ENCODE measurements at places on chromosomes 4 and X.
A peak's percentile ranks its signal among the peaks of the same experiment; 100 is the strongest.

DNA sequence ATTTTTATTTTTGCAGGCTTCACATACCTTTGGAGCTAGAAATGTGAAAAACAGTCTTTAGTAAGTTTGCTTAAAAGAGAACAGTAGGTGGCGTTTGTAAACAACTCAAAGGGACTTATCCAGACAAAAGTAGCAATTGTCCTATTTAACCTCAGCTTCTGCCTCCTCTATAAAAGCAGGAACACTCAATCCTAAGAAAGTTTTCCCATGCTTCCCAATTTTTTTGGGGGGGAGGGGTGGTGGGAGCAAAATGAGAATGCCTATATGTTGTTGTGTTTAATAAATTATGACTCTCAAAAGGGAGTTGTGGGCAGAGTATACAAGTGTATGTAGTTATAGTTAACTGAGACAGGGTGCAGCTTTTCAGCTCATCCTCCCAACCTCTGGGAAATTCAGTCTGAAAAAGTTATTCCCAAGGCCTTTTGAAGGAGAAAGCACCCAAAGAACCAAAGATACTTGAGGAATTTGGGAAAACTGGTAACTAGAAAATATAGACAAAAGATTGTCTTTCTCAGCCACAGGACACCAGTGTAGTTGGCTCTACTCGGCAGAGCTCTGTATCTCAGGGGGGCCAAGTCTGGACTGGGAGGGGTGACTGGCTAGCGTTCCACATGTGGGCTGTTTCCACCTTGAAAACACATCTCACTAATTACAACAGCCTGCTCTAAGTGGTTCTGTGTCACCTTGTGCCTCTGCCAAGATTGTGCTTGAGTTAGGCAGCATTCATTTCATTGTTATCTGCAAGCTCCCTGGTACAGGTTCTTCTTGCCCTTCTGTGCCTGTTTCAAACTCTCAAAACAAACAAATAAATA, 2.8 kb downstream of the SFRP2 start:
- no peak for DNase-seq

DNA sequence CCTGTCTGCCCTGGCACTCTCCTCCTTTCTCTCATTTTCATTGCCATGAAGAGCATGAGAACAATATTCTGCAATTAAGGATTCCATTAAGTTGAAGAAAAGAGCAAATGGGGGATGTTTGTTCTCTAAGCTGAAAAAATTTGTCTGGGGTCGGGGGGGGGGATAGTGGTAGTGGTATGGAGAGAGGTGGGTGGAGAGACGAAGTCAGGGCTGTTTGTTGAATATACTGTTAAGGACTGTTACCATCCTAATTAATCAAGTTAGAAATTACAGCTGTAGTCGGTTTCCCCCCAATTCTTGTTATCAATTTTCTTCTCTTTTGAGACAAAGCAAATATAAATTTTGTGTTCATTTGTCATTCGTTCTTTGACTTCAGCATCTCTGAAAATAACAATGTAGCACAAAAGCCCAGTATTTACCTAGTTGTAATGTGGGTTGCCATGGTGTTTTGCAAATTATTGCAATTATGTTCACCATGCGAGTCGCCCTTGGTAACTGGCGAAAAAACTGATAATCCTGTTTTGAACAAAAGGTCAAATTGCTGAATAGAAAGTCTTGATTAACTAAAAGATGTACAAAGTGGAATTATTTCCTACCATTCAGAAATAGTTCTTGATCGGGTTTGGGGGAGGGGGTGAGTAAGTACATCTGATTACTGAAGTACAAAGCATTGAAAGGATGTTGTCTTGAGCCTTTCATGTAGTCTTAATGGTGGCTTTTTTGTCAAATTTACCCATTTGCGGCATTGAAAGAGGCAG, 139.1 kb downstream of the ARX start:
- DNase-seq = no peak

DNA sequence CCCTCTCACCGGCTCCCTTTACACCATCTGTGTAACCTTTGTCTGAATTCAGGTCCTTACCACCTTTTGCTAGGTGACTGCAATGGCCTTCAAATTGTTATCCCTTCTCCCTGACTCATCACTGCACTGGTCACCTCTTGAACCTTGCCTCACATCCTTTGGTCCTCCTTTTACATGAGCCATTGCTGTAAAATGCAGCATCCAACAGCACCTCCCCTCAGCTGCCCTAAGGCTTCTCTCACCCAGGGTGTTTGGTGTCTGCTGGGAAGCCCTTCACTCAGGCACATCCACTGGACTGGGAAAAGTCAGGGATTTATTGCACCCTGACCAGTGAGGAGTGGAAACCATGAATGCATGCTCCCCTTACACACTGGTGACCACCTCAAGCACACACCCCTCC, 192.5 kb upstream of the GATB start:
- DNase-seq = no peak

DNA sequence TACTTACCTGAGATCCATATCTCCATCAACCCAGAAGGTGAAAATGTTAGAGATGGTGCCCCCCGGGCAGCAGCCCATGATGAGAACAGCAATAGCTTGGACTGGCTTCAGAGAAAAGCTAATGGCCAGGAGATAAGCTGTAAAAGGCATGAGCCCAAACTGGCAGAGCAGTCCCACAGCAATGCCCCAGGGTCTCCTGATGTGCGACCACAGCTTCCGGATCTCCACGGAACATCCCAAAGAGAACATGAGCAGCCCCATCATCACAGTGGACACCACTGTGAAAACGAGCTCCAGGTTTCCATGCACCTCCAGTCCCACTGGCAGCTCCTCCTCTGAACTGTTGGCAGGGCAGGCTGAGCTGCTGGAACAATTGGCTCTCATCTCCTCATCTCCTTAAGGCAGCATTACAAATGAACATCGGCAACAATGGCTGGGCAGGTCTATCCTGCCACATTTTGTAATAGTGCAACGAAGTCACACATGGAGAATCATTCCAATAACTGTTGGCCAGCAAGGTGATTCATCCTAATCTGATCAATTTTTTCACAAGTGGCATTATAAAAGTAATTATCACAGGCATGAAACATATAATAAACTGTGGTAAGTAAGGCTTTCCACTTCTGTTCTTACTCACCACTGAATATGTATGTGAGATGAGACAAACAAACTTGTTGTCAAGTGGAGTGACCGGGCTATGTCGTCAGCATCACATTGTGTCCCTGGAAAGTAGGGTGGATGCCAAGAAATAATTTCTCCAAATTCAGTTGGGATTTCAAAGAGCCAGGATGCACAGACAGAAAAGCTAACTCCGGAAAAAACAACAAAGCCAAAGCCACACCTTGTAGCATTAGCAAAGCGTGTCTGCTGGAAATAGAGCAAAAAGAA, at the start of gene SLC10A6:
TSS of gene SLC10A6 (minus strand) at position 653 of the 888 bp plus-strand sequence. CDS start at position 384, 269 bp downstream.
- no peak for DNase-seq

GRCh38 chrX:131288738-131289511, at the start of gene IGSF1:
Gene IGSF1 (minus strand): TSS chrX:131289306. CDS start chrX:131286674, 2,632 bp downstream.
- DNase-seq = no peak

DNA sequence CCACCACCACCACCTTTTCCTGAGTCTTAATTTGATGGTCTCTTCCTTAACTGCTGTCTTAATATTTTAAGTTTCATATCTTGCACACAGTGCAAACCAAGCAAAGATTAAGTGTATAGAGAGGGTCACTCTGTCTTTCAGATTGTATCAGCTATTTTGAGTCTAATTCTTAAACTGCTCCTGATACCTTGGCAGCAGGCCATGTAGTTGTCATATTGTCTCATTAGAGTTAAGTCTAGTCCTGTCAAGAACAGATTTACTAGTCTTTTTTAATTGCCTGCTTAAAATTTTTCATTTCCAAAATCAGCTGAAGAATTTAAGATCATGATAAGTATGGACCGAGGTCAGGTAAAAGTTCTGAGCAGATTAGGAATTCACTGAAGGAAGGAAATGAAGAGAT, 51.5 kb downstream of the FHIP1A start:
- DNase-seq = no peak

GRCh38 chr4:128191115-128191781, 96.4 kb downstream of the PGRMC2 start:
- peak; percentile 49 for DNase-seq

DNA sequence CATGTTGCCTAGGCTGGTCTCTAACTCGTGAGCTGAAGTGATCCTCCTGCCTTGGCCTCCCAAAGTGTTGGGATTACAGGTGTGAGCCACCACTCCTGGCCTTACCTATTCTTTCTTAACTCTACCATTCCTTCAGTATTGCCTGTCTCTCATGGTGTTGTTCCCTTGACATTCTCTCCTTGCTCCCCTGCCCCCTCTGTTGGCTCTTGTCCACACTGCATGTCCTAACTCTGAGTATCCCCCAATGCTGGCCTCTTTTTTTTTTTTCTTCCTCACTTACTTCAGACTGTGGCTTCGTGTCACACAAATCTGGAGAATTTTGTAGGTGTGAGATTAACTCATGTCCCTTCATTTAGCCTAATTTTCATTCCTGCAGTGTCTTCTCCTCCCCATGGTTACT, 22.9 kb upstream of the FRMPD4 start:
- DNase-seq = no peak

GRCh38 chrX:79195027-79195426, 50.5 kb downstream of the GPR174 start:
- DNase-seq = no peak

GRCh38 chr4:73080789-73081188, 11.3 kb upstream of the COX18 start:
- DNase-seq = no peak

DNA sequence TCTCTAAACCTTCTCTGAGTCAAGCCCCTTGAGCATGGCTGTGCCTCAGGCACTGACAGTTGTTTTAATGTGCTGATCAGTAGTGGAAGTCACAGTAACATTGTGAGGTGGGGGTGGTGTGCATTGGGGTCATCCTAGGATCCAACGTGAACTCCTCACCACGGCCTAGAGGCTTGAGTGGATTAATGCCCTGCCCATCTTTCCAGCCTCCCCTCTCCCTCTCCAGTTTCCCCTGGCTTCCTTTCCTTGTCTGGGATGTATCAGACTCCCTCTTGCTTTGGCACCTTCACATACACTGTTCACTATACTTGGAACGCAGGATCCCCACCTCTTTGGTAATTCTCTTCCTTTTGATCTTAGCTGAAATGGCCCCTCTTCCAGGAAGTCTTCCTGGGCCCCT, 13.3 kb upstream of the PJA1 start:
- DNase-seq = no peak

DNA sequence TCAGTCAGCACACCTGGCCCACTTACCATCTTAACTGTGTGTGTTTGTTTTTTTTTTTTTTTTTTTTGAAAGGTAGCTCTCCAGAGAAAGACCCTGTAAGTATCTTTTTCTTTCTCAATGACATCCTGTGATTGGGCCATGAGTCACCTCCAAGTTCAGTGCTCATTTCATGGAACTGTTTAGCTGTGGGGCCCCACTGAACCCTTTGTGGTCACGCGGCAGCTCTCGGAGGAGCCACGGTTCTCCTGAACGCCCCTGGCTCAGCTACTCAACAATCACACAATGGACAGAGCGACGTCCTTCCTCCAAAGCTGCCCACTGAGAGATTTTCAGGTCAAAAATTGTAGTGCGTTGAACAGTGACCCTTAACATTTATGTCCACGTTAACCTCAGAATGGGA, 14.2 kb upstream of the IL3RA start:
- DNase-seq = no peak

DNA sequence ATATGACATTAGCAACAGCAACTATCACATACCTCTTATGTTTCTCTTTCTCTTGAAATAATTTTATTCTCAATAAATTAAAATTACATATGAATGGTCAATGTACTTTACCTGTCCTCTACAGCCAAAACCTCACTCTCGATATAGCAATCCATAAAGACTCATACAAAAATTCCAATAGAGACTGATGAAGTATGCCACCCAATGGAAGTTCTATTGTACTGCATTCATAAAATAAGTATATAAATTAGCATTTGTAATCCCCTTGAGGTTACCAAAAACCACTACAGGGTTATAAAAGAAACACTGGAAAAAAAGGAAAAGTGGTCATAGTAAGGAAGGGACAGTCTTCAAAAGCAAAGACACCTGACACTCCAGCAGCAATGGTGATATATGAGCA, 32.8 kb downstream of the CLDN2 start:
- no peak for DNase-seq

- DNase-seq = no peak
Observed at GRCh38 chr4:82787342-82787741, 11.3 kb downstream of the SCD5 start.

DNA sequence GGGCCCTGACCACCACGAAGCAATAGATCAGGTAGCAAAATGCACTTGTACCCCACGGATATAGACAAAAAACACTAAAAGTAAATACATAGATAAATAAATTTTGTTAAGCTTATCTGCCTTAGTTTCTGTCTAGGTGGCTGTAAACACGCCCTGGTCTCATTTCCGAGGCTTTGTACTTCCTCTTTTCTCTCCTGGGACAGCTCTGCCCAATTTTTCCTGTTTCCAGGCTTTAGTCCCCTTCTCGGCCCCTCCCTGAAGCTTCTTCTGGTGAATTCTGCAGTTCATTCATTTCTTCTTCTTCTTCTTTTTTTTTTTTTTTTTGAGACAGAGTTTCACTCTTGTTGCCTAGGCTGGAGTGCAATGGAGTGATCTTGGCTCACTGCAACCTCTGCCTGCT, 73.4 kb upstream of the STOX2 start:
- DNase-seq = no peak

DNA sequence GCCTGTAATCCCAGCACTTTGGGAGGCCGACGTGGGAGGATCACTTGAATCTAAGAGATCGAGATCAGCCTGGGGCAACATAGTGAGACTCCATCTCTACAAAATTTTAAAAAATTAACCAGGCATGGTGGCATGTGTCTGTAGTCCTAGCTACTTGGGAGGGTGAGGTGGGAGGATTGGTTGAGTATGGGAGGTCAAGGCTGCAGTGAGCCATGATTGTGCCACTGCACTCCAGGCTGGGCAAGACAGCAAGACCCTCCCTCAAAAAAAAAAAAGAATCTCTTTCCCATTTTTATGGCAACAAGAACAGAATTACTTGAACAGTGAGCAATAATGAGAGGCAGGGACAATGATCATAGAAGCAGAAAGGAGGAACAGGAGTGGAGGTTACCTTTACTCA, 94.8 kb downstream of the RNF150 start:
- no peak for DNase-seq

DNA sequence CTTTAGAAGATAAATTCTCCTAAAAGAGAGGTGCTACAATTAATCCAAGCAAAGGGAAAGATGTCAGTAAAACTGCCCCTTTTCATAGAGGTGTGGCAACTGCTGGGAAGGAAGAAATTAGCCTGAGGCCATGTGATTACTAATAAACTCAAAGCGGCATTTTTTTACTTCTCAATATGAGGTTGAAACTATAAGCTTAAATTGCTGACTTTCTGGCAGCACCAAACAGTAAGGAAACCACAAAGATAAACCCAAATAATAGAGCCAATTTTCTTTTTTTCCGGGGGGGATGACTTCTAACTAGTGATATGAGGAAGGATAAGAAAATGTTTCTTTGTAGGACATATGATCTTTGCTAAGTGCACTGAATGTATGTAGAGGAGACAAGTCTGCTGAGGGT, 30.9 kb downstream of the AR start:
- no peak for DNase-seq
